ENCODE measurements at places on chromosomes 6 and 20.

DNA sequence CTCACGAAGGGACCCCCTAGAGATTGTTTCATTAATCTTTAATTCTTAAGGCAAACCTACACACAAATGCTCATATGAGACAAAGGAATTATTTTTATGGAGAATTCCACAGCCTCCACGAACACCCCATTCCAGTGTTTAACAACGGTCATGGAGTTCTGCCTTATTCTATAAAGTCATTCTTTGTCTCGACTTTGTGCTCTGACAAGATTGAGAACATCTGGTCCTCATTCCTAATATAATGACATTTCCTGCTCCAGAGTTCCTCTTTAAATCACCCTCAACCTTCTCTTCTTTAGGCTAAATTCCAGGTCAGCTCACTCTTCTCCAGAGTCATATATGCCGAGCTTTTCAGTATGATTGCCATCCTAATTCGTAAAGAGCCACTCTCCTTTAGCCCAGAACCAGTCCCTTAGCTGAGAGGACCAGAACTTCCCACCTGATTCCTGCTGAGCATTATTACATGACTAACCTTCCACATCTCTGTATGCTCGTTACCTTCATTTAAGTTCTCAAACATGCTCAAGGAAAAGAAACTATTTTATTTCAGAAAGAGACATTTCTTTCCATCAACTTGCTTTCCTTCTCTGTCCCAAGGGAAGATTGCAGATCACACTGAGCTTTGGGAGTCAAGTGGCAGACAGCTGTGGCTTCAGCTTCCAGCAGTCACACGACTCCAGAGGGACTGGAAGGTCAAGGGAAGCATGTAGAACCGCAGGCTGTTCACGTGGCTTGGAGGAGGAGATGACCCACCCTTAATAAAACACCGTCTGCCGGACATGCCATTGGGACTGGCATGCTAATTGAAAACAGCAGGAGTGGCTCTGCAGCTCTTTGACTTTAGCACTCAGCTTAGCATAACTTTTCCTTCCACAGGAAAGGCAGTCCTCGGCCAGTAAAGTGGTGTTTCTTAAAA is 467.1 kb upstream of the HSF2 start:
- no peak for DNase-seq

DNA sequence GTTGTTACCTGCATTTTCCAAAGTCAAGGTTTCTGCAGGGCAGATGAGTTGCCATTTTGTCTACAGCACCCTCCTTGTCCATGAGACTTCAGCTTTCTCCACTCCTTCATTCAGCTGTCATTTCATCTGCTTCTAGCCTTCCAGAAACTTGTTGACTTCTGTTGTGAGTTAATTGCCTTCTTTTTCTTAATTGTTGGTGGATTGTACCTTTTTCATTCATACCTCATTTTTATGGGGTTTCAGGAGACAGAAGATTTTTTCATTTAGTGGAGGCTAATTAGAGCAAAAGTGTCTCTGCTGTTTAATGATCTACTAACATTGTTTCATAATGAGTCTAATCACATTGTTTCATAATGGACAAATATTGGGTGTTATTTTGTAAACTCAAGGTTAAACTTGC is 7.5 kb upstream of the SUMO4 start:
- DNase-seq = no peak

GRCh38 chr6:11062715-11063114 is 18.6 kb upstream of the ELOVL2 start:
- no peak for DNase-seq

DNA sequence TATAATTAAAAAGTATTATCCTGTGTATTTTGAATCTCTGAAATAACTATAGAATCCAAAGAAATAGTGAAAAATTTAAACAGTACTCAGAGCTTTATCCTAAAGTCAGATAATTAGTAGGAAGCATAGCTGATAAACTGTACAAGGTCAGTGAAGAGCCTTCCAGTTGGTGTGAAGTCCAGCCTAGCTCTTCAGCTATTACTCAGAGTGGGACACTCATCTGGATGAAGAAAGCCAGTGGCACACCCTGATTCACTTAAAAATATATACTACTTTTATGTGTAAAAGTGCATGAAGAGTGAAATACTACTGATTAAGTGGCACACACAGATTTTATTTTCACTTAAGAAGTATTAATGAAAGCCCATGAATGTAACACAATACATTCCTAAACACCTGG is 3.1 kb downstream of the IFNGR1 start:
- no peak for DNase-seq

DNA sequence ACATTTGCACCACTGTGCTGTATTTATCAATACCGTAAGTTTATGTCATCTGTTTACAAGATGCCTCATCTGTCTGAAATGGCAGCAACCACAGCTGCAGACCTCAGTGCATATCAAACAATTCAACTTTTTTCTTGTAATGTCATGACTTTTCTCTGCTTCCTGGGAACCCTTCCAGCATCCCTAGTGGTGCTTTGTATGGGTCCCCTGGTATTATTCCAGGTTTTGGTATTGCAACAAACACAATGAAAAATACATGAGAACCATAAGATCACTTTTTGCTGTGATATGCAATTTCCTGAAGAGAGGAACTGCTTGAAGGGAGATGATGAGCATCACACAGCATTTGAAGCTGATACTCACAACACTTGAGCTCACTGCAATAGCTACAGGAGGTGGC is 12.0 kb upstream of the TXNDC5 start:
- DNase-seq = no peak

DNA sequence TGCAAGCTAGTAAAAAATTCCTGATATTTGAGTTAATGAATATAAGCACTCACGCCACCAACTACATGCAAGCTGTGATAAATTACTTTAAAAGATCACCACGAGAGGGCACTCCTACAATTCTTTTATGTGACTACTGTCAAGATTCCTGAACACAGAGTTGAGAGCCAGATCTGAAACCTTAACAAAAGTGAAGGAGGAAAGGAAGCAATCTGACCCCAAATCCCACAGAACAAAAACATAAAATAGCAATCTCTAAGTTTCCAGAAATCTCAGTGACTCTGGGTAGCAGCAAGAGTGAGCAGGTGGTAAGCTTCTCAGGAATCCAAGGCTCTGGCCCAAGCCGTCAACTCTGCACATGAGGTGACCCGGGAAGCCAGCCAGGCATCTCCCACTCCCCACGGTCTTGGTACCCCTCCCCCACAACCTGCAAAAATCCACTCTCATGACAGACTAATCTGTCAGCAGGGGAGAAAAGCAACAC is 55.1 kb downstream of the STAU1 start:
- no peak for DNase-seq

GRCh38 chr20:43945391-43946205 is 30.9 kb downstream of the TOX2 start:
- DNase-seq = no peak

GRCh38 chr6:157281570-157281969 is 41.7 kb downstream of the TMEM242 start:
- no peak for DNase-seq

DNA sequence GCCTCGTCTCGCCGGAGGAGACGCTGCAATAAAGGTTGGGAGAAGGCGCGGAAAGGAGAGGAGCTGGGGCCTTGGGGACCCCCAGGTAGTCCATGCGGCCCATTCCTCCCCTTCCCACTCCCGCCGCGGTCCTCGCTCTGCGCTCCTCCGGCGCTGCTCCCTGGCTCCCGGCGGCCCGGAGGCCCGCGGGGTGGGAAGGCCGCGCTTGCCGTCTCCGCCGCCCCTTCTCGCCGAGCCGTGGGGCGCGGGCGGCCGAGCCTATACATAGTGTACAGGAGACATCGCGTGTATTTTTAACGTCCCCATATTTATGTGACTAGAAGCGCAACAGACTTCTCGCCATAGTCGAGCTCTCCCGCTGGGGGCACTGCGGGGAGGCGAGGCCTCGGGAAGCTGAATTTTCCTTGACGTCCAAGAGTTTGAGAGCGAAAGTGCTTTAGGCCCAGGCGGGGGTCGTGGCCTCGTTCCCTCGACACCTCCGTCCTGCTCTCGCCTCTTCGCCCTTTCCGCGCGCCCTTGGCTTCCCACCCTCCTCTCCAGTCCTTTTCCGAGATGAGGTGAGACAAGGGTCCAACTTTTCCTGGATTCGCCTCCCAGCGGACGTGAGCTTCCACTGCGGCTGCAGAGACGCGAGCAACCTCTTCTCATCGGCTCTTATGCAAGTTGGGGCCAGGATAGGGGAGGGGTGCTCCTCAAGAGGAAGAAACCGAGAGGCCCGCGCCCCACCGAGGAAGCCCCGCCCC is 29.0 kb downstream of the SLC12A5 start:
- DNase-seq = no peak

GRCh38 chr6:72182337-72183246 is 296.2 kb downstream of the RIMS1 start:
- DNase-seq = no peak

DNA sequence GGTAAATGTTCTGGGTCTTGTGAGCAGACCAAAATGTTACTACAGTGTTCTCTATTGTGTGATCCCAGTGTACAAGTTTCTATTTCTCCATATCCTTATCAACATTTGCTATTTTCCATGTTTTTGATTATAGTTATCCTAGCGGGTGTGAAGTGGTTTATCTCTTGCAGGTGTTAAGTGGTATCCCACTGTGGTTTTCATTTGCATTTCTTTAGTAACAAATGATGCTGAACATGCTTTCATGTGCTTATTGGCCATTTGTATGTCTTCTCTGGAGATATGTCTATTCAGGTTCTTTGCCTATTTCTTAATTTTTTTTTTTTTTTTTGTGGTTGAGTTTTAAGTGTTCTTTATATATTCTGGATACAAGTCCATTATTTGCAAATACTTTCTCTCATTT is 35.5 kb downstream of the NSFL1C start:
- DNase-seq = no peak

GRCh38 chr6:142842418-142843261 is 102.3 kb downstream of the HIVEP2 start:
- DNase-seq = no peak

- no peak for DNase-seq
Measured at GRCh38 chr20:43404878-43405277, 52.8 kb upstream of the SRSF6 start.

DNA sequence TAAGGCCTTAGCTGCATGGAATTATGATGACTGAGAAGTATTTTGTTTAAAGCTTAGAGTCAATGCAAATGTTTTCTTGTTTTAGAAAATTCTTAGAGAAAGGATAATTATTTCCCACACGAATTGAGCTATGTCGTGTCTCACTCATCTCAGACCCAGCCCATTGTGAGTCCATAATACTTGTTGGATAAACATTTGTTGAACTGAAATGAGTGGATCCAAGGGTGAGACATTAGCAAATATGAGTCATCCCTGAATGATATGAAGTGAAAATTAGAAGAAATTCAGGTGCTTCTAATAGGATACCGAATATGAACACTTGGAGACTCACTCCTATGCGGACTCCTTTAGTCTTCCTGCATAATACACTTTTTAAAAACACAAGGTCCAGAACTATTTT is 41.6 kb upstream of the ARMC2 start:
- no peak for DNase-seq

GRCh38 chr6:145372671-145373151 is 362.6 kb downstream of the EPM2A start:
- no peak for DNase-seq

GRCh38 chr6:10431423-10432164 is 16.7 kb upstream of the TFAP2A start:
- DNase-seq = no peak

- DNase-seq = no peak
Measured at GRCh38 chr20:48447456-48447855, 380.3 kb downstream of the PREX1 start.

DNA sequence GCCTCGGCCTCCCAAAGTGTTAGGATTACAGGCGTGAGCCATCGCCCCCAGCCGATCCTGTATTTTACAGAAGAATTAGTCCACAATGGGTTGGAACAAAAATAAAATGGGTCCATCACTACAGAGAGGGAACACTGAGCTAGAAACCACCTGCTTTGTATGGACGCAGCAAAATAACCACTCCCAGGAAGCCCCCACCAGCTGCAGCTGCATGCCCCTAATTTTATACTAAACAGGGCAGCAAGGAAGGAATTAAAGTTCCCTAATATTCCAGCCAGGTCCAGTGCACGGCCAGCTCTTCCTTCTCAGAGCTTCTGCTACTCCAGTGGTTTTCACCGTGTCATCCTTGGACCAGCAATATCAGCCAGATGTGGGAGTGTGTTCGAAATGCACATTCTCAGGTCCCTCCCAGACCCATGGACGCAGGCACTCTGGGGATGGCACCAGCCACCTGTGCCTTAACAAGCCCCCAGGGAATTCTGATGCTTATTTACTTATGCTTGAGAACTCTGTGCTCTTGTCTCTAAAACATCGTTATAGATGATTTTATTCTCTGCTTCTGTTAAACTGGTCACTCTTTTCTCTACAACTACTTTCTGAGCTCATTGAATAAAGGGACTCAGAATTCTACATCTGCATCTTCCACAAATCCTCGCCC is 189.5 kb upstream of the SLC24A3 start:
- no peak for DNase-seq

- DNase-seq = no peak
Measured at GRCh38 chr20:5660346-5660745, 89.9 kb upstream of the SHLD1 start.

GRCh38 chr20:13441388-13441787 is 197.3 kb downstream of the TASP1 start:
- DNase-seq = no peak

- DNase-seq = no peak
Measured at GRCh38 chr6:33194431-33194979, 2.2 kb upstream of the COL11A2 start.

DNA sequence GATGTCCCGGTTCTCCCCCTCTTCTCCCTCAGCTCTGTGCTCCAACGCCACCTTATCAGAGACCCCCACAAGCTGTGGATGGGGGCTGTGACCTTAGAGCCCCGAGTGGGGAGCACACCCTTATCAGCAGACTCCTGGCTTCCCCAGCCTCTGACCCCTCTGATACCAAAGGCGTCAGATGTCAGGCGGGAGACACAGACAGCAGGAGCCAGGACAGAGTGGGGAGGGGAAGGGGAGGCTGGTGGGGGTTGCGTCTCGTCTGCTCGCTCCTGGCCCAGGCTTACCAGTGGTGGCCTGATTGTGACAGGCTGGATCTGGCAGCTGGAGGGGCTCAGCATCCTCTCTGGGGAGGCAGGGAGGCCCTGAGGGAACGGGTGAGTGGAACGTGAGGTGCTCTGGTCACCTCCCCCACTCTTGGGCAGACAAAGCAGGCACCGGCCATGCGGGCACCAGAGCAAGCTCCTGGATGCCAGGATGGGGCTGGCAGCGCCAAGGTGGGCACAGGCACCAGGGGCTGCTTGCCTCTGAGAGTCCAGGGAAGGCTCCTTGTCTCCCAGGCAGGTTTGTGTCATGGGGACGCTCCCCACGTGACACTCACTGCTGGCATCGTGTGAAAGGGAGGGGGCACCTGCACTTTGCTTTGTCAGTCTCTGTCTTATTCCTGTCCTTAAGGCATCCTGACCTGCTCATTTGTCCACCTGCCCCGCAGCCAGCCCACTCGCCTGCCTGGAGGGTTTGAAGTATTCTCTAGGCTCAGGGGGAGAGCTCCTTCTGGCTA is 27.8 kb upstream of the GATA5 start:
- DNase-seq = no peak

GRCh38 chr20:36298795-36299339 is 7.3 kb upstream of the DLGAP4 start:
- no peak for DNase-seq

GRCh38 chr20:53444401-53445149 is 149.1 kb downstream of the ZNF217 start:
- no peak for DNase-seq

- no peak for DNase-seq
Measured at GRCh38 chr6:51167468-51167867, 348.8 kb downstream of the TFAP2B start.
